ENCODE measurements at places on chromosomes 16 and 17.

DNA sequence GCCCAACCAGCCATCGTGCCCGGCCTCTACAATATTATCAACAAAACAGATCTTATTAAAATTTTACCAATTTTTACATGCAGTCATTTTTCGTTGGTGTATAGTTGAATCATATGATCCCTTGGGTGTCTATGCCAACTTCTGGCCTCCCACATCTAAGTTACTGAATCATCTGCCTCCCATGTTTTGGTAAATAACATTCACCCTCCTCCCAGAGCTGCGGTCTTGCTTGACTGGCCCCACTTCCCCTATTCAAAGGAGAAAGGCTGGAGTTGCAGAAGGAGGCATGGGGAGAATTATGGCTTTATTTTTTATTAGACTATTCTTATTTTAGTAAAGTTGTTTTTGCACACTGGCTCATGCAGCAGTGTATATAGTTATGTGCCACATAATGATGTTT lies 18.5 kb upstream of the CCL23 start:
- DNase-seq: no peak

DNA sequence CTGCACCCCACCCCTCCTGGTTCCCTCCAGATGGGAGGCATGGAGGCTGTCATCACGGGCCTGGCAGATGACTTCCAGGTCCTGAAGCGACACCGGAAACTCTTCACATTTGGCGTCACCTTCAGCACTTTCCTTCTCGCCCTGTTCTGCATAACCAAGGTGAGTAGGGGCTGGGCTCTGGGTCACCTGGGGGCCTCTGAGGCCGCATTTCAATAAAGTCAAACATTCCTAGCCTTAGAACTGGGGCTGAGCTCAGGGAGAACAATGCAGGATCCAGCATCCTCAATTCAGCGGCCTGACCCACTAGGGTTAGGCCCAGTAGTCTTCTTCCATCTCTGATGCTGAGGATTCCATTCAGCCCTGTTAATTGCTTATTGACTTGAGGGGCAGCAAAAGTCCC lies 42.1 kb downstream of the SLC6A2 start:
- DNase-seq: no peak

DNA sequence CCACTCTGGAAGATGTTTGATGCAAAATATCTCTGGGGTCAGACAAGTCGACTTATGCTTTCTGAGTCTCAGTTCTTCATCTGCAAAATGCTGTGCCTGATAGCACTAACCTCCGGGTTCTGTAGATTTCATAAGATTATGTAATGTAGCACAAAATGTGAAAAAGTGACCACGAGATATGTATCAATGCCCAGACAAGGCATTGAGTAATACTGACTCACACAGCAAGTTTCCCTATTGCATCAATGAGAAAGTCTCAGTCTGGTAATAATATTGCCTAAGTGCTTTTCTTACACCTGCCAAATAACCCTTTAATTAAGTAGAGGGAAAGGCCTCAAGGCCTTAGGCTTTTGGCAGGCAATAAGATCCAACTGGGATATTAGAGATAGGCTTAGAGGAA lies 41.4 kb upstream of the MMP2 start:
- DNase-seq: no peak

GRCh38 chr17:72954579-72954978 lies 137.9 kb downstream of the SLC39A11 start:
- no peak for DNase-seq
